ENCODE measurements at places on chromosomes 5 and 9.

GRCh38 chr9:96044401-96044800 lies 168.9 kb downstream of the ERCC6L2 start:
- DNase-seq: no peak

DNA sequence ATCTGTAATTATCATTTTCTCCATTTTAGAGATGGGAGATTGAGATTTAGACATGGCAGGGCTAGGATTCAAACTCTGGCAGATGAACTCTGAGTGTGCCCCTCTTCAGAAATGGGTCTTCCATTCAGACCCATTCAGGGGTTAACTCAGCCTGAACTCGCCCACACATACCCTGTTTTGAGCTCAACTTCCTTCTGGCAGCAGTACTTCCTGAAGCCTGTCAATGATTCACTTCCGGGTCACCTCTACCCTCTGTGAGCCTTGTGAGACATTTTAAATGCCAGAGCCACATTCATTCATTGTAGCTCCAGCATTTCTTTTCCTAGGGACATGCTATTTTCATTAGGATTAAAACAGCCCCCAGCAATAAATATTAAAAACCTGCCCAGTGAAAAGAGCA lies 209.3 kb upstream of the SLC24A2 start:
- DNase-seq: no peak

- DNase-seq: no peak
Observed at GRCh38 chr5:140603734-140604133, 29.2 kb downstream of the CD14 start.

DNA sequence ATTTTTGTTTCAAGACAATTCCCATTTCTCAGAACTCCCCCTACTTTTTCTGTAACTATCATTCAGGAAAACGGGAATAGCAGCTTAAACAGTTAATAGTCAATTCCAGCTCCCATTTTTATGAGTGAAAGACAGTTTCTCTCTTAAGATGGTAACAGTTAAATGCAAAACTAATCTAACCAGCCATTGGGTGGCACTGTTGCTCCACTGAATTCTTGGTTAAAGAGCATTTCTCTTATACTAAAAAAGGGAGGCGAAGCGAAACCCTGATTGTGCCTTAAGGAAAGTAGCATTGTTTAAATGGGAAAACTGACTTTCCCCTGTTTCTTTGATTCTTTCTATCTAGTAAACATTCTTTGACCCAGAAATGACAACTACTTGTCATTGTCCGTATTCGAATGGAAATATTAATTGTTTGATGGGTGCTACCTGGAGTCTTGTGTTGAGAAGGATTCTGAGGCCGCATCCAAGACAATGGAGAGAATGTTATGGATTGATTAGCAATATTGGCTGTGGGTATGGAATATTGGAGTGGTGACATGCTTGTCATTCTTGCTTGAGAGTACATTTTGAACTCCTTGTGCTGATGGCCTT lies 507.8 kb downstream of the MAT2B start:
- peak; percentile 55 for DNase-seq

GRCh38 chr5:128201065-128201926 lies 117.7 kb downstream of the SLC12A2 start:
- peak; percentile 15 for DNase-seq

GRCh38 chr9:14215614-14216013 lies 98.3 kb downstream of the NFIB start:
- DNase-seq: no peak

DNA sequence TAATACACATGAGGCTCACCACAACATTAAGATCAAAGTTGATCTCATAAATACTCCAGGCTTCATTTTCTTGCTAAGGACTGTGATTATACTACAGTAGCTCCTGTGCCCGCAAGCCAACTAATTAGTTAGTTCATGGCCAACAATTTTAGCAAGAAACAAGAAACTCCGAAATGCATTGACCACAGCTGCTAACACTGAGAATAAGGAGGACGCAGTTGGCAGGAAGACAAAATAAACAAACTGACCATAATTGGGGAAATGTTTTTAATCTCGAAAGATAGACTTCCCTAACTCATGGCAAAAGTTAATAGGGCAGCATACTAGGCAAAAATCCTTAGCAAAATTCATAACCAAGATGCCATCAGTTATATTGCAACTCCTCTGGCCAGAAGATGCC lies 115.5 kb upstream of the SPEF2 start:
- no peak for DNase-seq

DNA sequence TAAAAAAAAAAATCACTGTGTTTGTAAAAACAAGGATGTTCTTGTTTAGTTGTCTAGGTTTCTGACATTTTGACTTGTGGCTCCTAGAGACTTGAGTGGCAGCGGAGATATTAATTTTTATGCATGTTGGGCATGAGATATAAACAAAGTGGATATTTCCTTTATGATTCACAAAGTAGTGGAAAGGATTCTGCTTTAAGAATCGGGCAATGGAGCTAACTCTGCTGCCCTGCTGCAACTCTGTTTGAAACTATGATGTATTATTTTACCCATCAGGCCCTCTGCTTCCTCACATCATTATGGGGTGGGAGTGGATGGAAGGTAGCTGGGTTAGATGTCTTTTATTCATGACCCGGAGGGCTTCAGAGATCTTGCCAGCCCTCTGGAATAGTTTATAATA lies 94.1 kb upstream of the CD180 start:
- DNase-seq: no peak

DNA sequence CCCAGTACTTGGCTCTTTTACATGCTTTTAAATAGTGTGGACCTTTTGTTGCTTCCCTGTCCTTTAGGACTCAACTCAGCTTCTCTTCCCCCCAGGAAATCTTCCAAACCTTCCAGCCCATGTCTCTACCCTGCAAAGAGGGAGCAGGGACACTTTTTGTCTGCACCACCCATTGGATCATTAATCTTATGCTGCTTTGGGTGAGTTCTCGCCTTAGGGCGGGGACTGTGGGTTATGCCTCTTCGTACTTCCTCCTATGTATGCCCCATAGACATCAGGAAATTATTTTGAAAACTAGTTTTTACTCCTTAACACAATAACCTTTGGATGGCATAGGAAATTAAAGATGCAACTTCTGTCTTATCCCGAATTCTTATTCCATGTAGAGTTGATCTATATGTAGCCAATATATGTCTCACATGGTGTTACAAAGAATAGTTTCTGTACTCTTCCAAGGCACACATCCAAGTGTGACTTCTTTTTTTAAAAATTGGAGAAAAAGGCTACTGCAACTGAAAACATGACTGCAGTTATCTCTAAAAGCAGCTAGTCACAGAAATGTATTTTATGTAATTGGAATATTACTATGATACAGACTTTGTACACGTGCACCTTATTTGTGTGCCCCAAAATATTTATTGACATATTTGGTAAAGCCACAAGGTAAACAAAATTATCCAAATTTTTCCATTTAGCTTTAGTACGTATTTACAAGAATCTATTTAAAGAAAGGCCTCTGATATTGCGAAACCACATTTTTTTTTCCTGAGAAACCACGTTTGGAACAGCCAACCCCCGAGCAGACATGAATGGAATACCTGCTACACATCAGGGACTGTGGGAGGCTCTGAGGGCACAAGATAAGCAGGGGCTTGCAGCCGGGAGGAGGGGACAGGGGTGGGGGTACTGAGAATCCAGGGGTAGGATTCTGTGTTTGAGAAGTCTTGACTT lies 133.6 kb downstream of the WDR41 start:
- DNase-seq: peak; percentile 36

- peak; percentile 55 for DNase-seq
Observed at GRCh38 chr9:90546200-90546599, 96.4 kb downstream of the DIRAS2 start.

All from fibroblast of skin of left biceps (primary cell).